ENCODE measurements at places on chromosomes 13 and 19.

GRCh38 chr19:3441986-3442329, 38.4 kb downstream of the SMIM24 start:
- no peak for DNase-seq

GRCh38 chr13:32889986-32890565, 126.1 kb upstream of the KL start:
- no peak for DNase-seq

- DNase-seq = no peak
Measured at GRCh38 chr13:30565658-30566057, 52.1 kb upstream of the USPL1 start.

GRCh38 chr13:38180126-38180525, 169.5 kb upstream of the UFM1 start:
- no peak for DNase-seq

- DNase-seq = no peak
Measured at GRCh38 chr13:51283371-51283770, 56.1 kb upstream of the SERPINE3 start.

DNA sequence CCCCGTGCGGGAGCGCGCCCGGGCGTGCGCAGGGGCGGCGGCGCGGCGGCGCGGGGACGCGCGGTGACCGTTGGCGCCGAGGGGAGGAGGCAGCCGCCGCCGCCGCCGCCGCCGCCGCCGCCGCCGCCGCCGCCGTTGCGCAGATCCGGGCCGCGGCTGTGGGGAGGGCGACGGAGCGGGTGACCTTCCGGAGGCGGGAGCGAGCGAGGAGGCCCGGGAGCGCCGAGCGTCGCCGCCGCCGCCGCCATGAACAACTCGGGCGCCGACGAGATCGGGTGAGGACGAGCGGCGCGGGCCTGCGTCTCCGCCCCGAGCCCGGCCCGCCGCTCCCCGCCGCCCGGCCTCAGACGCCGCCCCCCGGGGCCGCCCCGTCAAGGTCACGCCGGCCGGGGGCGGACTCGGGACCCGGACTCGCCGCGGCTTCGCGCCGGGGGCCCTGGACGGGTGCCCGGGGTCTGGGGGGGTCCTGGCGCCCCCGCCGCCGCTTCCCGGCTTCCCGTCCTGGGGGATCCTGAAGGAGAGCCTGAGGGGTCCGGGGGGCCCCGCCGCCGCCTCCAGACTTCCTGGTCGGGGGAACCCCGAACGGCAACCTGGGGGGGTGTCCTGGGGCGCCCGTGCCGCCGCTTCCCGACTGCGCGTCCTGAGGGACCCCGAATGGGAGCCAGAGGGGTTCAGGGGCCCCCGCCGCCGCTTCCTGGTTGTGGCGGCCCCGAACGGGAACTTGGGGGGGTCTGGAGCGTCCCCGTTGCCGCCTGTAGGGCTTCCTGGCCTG, at the start of gene DAZAP1:
TSS of gene DAZAP1 (plus strand) at position 59 of the 772 bp plus-strand sequence. CDS start at position 247, 188 bp downstream.
- no peak for DNase-seq

- no peak for DNase-seq
Measured at GRCh38 chr13:112583592-112584277, 4.2 kb downstream of the TUBGCP3 start.

- DNase-seq = no peak
Measured at GRCh38 chr13:95155093-95155492, 146.2 kb downstream of the ABCC4 start.

DNA sequence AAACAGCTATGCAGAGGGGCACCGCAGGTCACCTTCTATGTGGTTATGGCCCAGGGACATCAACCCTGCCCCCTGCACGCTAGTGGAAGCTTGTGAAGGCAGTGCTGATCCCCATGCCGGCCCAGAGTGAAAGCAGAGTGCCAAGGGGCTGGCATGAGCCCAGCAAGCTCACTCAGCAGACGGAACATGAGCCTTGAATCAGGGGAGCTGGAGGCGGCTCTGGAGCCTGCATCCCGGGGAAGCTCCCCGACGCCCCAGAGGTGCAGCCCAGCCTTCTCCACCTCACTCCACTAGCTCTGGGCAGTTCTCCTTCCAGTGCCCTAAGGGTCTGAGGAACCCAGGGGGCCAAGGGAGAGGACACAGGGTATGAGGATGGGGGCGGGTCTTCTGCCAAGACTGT, 19.0 kb upstream of the ISYNA1 start:
- no peak for DNase-seq

DNA sequence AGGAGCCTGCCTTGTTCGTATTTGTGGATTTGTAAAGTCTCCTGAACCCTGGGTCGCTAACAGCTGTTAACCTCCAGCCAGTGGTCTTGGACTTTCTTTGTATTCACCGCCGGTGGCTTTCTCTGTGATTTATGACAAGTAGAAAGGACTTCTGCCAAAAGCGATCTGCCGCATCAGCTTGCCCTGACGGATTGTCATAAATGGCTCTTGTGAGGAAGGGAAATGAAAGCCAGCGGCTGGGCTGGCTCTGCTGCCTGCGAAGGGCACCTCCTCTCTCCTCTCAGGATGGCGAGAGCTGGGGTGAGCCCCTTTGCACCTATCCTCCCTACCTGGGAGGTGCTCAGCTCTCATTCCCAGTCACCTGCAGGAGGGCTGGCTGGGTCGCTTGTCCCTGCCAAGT, 25.6 kb downstream of the DHRS12 start:
- DNase-seq = no peak

DNA sequence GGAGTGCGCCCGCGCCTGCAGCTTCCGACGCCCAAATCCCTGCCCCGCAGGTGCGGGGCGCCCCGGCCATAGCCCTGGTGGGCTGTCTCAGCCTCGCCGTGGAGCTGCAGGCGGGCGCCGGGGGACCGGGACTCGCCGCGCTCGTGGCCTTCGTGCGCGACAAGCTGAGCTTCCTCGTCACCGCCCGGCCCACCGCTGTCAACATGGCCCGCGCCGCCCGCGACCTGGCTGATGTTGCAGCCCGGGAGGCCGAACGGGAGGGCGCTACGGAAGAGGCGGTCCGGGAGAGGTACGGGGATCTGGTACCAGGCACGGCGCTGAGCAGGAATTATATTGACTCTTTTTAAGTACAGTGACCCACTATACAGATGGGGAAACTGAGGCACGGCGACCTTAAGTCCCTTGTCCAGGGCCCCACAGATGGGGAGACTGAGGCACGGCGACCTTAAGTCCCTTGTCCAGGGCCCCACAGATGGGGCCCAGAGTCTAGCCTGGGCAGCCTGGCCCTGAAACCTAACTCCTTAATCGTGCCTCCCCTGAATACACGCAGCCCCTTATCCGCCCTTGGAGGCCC, 586 bp downstream of the MRI1 start:
- no peak for DNase-seq

DNA sequence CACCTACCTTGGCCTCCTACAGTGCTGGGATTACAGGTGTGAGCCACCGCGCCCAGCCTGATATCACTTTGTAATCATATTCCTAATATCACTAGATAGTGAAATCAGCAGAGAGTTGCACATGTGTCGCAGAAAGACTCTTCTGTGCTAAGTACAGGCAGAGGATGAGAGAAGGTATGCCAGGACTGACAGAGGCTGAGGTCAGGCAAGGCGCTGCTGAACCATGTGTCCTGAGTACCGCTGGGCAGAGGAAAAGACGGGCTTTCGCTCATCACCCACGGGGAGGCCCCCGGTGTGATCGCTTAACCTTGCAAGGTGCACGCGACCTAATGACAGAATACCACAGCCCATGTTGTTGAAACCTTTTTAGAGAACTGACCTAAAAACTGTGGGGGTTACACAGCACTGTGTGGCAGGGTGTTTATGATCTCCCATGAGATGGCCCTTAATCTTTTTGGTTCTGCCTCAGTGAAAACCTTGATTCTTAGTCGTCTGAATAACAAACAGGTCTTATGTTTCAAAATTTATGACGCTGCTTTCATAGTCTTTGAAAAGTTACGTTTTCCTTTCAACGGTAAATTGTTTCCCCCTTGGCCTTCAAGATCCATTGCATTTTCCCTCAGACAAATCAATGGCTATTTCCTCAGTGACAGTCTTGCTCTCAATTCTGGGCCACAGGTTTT, 12.2 kb downstream of the GJA3 start:
- DNase-seq = no peak

- DNase-seq = no peak
Measured at GRCh38 chr13:65260946-65261891, 1968.9 kb downstream of the PCDH9 start.

- DNase-seq = no peak
Measured at GRCh38 chr19:58356766-58357480, 3.6 kb upstream of the A1BG start.

DNA sequence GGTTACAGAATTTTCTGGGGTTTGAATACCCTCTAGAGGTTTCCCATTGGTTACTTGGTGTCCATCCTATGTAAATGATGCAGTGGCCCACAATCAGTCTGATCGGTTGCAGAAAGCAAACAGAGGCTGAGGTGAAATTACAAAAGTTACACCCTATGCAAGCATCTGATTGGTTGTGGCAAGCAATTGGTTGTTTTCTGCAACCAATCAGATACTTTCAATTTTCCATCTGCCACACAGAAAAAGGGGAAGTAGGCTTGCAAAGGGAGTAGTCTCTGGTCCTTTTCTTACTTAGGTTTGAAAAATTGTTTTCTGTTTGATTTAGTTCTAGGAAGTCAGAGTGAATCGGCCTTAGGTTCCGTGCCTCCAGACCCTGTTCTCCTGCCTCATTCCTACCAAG, 93.1 kb downstream of the WTIP start:
- DNase-seq = no peak

DNA sequence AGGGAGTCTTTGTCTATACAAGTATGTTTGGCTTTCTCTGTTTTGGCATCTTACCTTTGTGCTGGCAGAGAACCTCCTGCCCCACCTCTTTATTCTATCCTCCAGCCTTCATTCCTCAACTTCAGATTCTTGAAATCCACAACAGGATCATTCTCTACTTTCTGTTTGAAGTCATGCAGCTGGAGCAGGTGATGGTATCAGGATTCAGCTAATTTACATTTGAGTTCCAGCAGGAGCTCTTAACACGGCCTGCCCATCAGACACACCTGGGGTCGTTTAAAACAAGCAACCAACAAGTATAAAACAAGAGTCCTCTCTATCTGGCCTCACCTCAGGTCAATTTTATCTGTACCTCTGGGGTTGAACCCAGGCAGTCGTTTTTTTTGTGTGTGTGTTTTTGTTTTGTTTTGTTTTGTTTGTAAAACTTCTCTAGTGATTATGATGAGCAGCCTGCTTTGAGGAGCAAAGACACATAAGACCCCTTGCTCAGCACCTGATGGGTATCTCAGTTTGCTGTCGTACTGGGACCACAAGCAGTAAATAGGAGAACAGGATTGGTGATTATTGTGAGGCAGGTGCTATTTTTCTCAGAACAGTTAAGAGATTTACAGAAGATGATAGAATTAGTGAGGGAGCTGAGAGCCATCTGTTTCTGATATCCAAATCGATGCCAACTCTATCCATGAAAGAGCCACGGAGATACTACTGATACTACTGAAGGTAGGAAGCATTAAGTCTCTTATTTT, 78.4 kb downstream of the GPC6 start:
- no peak for DNase-seq

DNA sequence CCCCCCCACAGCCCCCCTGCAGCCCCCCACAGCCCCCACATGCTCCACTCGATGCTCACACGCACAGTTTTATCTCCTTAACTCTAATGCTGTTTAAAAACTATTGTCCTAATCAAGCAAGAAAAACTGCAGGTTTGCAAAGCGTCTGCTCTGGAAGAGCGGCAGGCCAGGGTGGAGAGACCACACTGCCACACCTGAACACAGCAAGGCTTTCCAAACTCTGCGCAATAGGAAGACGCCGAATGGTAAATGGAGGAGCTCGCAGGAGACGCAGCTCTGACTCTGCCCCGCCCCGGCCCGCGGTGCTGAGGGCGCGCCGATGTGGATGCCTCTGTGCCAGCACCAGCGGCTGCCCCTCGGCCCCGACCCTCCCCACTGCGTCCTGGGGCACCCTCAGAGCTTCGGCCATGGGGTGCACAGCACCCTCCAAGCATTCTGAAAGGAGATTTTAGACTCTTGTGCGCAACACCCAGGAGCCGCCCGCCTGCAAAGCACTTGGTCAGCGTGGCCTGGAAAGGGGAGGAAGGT, 32.4 kb downstream of the RASA3 start:
- no peak for DNase-seq

- no peak for DNase-seq
Measured at GRCh38 chr13:73228546-73228945, 169.7 kb downstream of the KLF5 start.

GRCh38 chr19:17125062-17125727, 49.6 kb downstream of the MYO9B start:
- DNase-seq = no peak

Data from iPS DF 19.7 (cell line).